ENCODE measurements at places on chromosomes 4 and X.
A peak's percentile ranks its signal among the peaks of the same experiment; 100 is the strongest.

- no peak for DNase-seq
Observed at GRCh38 chr4:21885770-21886169, 62.8 kb downstream of the KCNIP4 start.

DNA sequence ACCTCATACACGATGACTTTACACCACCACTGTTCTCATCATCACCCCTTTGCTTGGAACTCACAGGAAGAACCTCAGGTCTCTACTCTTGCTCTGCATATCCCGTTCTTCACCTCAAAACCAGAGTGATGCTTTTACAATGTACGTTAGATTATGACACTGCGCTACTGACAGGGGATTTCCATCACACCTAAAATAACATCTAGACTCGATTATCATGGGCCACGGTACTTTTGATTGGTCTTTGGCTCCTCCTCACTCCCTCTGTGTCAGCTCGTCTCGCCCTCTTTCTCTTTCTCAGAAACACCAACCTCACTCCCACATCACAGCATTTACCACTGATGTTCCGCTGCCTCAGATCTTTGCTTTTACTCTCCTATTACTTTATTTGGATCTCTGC lies 172.4 kb downstream of the TLL1 start:
- no peak for DNase-seq

GRCh38 chr4:94525993-94526728 lies 74.4 kb downstream of the PDLIM5 start:
- DNase-seq, result no peak

GRCh38 chrX:37076983-37077382 lies 68.8 kb downstream of the FAM47C start:
- no peak for DNase-seq

DNA sequence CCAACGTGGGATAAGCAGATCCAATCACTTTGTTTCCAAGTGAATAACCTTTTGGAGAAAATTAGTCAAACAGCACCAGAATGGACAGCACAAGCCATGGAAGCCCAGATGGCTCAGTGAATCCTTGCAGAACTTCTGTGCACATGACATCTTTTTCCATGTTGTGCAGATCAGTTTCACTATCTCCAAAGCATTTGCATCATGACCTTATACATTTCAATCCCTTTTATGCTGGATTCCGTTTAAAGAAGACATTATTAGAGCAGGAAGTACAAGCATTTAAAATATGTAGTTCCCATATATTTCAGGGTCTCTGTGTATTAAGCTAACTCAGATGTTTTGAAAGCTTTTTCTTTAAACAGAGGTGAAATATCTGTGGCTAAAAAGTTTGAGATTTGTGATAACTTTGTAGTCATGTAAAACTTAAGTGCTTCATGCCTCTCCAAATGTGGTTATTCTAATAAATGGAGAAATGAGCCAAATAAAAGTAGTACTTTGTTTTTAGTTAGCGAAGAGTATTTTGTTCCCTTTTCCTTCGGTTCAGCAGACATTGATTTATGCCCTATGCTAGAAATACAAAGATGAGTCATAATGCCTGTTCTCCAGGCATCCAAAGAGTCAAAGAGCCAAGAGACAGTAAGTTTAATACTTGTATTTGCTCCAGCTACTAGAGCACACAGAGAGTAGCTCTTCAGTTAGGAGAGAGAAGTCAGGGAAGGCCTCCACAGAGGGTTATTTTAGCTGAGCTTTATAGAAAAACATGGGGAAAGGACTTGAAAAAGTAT lies 39.0 kb downstream of the PLAC8 start:
- no peak for DNase-seq

DNA sequence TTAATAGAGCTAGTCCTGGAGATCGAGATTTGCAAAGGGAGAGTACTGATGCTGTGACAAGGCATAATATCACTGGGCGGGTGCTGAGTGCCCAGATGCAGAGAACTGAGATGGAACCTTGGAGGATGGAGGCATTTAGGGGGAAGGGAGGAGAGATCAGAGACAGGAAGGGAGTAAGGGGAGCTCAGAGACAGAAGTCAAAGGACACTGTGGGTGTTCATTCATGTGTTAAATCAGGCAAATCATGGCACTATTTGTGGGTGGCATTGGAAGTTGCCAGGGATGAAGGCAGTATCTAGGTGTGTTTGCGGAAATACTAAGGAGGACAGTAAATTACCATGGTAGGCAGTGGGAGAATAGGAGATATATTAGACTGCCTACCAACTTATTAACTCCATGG lies 135.0 kb downstream of the RBM46 start:
- DNase-seq, result no peak

DNA sequence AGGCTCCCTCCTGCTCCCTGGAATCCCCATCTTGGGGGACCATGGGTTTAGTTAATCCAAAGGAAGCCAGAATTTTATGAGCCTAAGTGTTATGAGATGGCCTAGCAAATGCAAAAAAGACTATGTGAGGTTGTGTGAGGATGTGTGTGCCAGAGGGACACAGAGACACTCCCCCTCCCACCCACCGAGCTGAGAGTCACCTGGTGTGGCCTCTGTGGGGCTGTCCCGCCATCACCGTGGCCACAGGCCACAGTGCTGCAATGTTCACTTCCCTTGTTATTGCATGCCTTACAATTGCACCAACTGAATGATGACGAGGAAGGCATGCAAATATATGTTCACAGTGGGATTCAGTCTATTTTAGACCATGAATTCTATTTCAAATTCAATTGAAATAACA lies 601 bp upstream of the FGFBP2 start:
- no peak for DNase-seq

DNA sequence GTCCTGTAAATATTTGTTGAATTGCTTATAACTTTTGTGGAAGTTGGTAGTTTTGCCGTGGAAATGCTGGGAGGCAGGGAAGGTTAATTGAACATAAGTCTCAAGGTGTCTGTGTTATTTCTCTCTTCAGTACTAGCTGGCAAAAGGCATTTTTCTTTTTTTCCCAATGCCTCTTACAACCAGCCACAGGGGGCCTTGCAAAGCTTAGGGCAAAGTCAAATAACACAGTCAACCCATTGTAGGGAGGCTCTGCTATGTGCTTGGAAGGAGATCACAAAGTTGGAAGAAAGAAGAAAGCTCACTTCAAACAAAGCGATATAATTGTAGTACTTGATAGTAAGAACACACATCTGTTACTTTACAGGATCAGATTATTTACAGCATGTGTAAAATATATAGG lies 802.6 kb downstream of the PDHA2 start:
- DNase-seq, result no peak

DNA sequence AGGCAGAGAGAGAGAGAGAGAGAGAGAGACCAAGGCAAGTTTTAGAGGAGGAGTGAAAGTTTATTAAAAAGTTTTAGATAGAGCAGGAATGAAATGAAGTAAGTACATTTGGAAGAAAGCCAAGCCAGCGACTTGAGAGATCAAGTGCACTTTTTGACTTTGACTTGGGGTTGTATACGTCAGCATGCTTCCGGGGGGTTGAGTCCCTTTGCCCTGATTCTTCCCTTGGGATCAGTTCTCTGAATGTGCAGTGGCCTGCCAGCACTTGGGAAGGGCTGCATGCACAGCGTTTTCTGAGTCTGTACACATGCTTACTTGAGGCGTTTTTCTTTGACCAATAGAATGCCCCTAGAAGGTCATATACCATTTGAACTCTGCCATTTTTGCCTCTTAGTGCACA lies 400.5 kb downstream of the PDGFC start:
- DNase-seq, result no peak

DNA sequence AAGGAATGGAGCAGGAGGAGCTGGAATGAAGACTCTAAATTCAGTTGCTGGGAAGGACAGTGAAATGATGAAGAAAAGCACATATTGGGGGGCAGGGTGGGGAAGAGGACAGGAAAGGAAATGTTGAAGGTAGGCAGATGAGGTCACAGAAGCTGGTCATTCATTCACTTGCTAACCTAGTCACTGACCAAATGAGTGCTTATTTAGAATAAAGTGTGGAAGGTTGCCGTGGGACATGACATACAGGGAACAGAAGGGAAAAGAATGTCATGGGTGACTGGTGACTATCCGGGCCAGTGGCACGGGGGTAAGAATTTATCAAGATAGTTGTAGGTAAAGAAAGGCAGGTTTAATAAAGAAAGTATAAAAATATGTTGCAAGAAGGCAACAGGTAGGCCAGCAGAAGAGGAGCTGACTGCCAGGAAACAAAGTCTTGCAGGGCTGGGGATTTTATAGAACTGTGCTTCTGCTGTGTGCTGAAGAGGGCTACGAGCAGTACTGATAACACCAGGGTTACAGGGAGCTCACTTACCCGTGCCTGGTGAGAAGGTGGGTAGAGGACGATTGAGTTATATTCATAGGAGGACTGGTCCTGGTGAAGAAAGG lies 31.9 kb upstream of the TLR3 start:
- no peak for DNase-seq

DNA sequence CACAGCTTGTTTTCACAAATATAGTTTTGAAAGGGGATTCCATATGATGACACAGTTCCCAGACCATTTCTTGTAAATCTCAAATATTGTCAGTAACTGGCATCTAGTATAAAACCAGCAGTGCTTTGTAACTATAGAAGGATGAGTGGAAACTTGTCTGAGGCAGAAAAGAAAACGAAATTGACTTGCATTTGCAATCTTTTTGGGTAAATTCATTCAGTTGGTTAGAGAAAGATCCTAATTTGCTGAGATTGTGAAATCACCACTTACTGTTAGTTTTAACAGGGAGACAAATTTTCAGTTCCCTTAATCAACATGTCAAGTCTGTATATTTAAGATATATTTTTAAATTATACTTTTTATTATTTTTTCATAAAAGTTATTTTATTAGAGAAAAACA lies 71.5 kb upstream of the VEGFC start:
- no peak for DNase-seq

DNA sequence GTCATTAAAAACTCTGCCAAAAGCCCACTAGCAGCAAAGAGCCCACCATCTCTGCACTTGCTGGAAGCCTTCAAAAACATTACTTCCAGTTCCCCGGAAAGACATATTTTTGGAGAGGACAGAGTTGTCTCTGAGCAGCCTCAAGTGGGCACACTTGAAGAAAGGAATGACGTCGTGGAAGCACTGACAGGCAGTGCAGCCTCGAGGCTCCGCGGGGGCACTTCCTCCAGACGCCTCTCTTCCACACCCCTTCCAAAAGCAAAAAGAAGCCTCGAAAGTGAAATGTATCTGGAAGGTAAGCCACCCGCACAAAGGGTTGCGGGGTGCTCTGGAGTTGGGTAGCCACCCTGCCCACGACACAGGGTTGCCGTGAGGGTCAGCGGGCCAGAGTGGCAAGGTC lies 25.9 kb downstream of the OFD1 start:
- DNase-seq, result no peak

- DNase-seq, result peak; percentile 21
Observed at GRCh38 chr4:70637239-70637913, 8.8 kb downstream of the ENAM start.

- DNase-seq, result no peak
Observed at GRCh38 chr4:108135549-108136209, 33.1 kb downstream of the LEF1 start.

- DNase-seq, result no peak
Observed at GRCh38 chrX:44082829-44083228, 109.6 kb upstream of the NDP start.

DNA sequence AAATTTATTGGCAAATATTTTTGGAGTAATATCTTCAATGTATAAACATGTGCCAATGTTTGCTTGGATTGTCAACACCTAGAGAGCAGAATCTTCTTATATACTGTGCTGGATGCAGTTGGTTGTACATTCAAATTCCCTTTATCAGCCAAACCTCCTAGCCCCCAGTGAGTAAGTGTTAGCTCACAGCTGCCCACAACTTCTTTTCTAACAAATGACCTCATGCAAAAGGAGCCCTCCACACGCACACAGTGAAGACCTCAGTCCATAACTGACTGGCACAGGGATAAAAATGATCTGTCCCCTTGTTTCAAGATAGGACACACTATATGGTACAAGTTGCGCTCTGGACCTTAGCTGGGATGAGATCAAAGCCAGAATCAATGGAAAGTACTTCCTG lies 458.0 kb upstream of the NWD2 start:
- DNase-seq, result peak; percentile 41

DNA sequence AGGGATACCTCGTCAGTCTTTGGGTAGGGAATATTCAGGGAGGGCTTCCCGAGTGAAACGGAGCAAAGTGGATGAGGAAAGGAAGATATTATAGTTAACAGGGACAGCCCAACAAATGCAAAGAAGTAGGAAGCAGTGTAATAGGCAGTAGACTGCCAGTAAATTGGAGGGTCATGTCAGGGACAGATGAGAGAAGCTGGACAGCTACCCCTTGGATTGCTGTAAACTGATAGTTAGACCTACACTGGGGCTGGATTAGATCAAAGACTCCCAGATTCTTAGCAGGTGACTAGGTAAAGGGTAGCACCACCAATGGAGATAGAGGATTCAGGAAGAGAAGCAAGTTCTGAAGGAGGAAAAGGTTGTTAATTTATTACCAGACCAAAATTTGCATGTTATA lies 48.0 kb downstream of the NPNT start:
- no peak for DNase-seq

GRCh38 chr4:8258552-8259212 lies 10.9 kb upstream of the HTRA3 start:
- DNase-seq, result no peak

- no peak for DNase-seq
Observed at GRCh38 chrX:36957425-36958328, 50.5 kb upstream of the FAM47C start.

DNA sequence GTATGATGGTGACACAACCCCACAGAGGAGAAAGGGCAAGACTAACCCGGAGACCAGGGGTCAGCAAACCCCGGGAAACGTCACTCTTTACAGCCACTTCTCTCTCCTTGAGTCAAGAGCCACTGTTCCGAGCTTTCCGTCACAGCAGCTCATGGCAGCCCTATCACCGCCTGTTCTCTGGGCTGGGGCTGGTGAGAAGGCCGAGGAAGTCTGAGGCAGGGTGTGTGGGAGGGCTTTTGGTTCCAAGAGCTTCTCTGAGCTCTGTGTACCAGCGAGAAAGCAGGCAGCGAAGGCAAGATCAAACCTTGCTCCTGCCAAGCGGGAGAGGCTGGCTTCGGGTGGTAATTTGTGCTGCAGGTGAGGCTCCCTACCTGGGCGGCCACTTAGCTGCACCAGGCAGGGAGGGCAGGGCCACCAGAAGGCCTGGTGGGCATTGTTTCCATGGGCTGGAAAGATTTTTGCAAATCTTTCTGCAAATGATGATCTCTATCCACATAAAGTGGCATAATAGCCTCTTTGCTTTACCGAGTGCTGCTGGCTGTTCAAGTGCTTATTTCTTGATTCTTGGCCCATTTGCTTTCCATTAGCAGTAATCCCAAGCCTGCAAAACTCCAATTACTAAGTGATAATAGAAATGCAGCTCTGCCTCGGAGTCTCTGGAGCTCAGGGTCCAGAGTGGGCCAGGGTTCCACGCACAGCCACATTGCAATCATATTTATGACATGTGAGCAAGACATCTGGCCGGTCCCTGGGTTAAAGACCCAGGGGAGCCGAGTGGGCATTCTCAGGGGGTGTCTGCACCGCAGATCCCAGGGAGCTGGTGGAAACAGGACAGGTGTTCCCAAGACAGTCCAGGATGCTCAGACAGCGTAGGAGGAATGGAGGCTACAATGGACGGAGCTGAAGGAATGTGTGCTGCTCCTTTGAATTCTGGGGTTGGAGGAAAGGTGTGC lies 41.5 kb downstream of the DCTD start:
- DNase-seq, result no peak

- DNase-seq, result no peak
Observed at GRCh38 chrX:153778684-153779101, 2.1 kb upstream of the SRPK3 start.

GRCh38 chr4:15149839-15150592 lies 147.7 kb downstream of the CPEB2 start:
- DNase-seq, result peak; percentile 75

- no peak for DNase-seq
Observed at GRCh38 chr4:16897991-16898827, at the start of gene LDB2. LDB2 (minus strand) TSS chr4:16898645.

Measured in SHP77 (cell line).